AG20443 (cell line): ENCODE measurements at places on chromosomes 5 and 9.

- peak; percentile 87 for DNase-seq
Observed at GRCh38 chr9:16344343-16344742, 526.1 kb downstream of the BNC2 start.

DNA sequence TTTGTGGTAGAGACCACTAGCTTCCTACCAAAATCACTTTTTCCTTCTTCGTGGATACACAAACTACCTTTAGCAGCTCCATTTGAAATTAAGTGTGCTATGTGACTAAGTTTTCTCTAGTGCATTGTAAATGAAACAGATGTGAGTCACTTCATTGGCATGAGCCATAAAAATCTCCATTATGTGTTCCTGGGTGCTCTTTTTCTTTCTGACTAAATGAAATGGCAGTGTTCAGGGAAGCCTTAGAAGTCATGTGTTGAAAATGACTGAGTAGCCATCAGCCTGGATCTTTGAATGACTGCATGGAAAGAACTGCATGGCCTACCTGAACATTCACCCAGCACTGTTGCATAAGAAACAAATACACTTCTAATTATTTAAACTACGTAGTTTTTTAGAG lies 107.9 kb downstream of the NDUFAF2 start:
- peak; percentile 14 for DNase-seq

DNA sequence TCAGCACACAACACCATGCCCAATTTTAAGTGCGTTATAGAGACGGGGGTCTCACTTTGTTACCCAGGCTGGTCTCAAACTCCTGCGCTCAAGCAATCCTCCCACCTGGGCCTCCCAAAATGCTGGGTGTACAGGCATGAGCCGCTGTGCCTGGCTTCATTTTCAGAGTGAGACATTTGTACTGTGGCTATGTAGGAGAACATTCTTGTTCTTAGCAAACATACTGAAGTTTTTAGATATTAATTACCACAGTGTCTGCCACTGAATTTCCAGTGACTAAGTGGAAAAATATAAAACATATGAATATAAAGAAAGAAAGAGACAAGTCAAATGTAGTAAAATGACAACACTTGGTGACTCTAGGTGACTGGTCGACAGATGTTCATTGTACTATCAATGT lies 20.9 kb downstream of the BTNL9 start:
- DNase-seq, result no peak

- DNase-seq, result no peak
Observed at GRCh38 chr5:176899946-176900779, 1.0 kb upstream of the HK3 start.

- DNase-seq, result peak; percentile 82
Observed at GRCh38 chr9:136093995-136094881, 851 bp downstream of the NACC2 start.

- no peak for DNase-seq
Observed at GRCh38 chr9:133489253-133490190, 10.6 kb upstream of the SLC2A6 start.

DNA sequence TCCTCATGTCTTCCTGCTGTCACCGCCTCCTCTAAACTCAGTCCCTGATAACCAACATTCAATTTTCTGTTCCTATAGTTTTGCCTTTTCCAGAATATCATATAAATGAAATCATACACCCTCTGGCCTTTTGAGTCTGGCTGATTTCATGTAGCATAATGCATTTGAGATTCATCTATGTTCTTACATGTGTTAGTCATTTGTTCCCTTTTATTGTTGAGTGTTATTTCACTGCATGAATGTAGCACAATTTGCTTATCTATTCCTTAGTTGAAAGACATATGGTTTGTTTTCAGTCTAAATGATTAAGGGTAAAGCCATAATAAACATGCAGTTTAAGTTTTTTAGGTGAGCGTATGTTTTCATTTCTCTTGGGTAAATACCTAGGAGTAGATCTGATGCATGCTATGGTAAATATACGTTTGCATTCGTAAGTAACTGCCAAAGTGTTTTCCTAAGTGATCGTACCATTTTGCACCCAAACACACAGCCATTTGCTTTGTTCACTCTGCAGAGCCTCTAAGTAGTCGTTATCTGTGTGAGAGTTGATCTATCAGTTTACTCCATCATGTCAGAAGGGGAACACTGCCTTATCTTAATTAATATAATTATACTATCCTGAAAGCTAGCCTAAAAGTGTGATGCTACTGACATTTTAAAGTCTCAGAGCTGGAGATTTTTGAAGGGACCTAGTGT lies 460.8 kb downstream of the DMAC1 start:
- no peak for DNase-seq

- DNase-seq, result no peak
Observed at GRCh38 chr9:72721067-72721466, 199.7 kb downstream of the TMC1 start.

DNA sequence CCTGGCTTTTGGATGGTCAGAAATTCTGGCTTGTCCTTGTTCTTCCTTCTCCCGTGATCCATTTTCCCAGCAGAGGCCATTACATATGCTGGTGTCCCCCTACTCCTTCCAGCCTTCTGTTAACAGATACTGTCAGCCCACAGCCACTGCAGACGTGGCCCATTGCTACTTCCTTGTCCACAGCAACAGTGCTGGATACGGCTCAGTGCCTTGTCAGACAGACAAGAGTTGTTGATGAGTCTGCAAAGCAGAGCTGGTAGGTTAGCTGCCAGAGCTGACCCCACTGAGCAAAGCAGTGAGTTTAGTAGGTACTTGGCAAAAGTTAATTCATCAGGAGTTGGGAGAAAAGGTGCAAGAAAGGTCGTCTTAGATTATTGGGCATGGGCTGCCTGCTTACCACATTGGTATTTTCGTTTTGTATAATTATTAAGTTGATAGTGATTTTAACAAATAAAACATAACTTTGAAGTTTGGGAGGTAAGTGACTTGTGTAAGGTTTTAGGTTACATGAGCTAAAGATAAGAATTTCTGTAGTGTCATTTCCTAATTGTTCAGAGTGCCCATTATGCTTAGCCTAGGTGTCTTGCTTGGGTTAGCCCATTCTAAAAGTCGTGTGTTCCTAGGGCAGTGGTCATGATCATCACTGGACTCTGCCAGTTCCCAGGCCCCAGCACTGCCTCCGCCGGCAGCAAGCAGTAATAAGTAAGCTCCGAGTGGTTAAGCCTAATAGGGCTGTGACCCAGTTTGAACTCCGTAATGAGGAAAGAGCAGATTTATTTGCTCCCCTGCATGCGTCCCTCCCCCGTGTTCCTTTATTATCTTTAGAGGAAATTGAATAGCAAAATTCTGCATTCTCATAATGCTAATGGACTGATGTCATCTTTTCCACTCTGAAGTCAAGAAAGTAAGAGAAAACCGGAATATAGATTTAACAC lies 292.0 kb downstream of the FANCC start:
- peak; percentile 81 for DNase-seq

DNA sequence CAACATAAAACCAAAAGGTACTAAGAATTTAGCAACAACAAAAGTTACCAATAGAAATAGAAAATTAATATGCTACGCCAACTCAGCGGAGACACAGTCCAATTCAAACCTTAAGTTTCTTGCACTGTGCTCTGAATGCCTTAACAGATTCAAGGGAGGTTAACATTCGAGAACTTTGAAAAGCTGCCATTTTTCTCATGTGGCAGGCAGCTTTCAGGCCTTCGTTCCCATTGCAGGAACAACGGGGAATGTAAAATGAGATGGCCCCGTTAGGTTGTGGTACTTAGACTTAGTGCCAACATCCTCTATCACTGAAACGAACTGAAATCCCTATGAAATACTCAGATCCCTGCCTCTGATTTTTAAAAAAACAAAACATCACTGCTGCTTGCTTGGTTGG lies 22.4 kb downstream of the FNBP1 start:
- no peak for DNase-seq

DNA sequence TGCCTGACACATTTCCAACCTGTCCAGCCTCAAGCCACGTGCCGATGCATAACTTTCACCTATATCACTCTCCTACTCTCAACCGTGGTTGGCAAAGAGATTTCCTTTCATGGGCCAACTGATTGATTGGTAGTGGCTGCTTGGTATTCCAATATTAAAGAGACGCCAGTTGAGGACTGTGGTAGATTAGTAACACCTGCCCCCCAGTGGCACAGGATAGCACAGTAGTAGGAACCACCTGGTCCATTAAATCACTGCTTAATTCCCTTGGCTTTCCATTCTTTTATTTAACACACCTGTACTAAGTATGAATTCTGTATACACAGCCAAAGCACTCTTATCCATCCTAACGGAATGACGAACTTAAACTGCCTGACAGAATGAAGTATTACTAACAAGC lies 19.1 kb upstream of the FOXB2 start:
- DNase-seq, result no peak

DNA sequence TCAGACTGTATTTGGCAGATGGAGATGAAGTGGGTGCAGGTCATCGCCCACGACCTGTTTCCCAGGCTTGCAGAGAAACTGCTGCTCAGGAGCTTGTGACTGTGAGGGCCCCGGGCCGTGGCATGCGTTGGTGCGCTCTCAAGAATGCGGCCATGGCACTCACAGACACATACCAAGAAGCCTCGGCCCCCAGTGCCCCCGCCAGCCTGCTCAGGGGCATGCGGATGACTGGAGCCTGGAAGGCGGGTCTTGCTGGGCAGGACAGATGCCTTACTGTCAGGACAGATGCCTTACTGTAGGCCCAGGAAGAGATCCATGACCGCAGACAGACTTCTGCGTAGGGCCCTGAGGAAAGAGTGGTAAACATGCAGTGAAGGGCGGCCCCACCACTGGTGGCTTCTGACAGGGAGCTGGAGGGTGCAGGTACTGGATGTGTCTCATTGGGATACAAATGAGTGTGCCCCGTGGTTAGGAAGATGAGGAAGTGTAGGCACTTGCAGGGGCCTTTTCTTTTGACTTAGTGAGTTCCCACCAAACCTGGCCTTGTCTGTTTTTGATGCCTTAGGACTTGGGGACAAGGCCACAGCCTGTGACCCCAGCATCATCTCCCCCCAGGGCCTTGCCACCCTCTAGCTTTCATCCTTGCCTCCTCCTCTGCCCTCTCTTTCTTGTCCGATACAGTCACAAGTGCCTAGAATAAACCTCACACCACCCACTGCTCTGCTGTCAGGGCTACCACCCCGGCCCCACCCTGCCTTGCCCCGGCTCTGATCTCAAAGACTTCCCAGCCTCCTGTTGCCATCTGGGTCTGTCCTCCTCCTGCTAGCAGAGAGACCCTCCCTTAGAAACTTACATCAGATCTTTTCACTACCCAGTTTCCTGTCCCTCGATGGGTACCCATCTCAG lies 68.8 kb upstream of the ABL1 start:
- DNase-seq, result no peak

DNA sequence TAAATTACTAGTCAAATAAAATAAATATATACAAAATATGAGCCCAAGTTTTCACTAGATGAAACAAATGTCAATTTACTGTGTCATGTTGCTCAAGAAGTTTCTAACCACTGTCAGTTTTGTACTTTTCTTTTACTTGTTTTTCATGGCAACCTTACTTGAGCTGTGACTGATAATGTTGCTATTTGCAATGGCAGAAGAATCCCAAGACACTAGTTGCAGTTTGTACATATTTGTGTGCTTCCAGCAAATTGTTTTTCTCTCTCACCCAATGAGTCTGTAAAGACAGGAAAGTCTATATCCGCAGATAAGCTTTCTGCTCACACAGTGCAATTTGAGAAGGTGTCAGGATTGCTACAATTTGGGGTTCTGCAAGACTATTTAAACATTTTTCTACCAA lies 338.6 kb upstream of the PCSK5 start:
- peak; percentile 17 for DNase-seq

DNA sequence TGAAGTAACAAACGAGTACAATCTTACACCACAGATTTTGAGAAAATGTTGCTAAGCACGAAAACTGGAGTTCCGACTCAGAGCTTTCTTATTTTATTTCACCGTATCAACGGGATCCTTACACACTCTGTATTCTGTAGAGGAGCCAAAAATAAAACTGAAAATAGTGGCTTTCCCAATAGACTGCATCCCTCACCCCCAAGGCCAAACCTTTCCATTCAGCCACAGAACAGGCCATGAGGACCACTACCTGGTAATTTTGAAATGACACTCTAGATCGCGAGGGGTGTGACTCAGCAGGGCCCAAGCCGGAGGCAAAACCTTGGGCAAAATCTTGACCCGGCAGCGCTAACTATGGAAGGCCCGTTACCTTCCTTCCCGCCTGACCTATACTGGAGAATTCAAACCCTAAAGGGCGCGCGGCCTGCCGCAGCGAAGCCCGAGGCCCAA lies 432 bp downstream of the HSPA9 start:
- no peak for DNase-seq

DNA sequence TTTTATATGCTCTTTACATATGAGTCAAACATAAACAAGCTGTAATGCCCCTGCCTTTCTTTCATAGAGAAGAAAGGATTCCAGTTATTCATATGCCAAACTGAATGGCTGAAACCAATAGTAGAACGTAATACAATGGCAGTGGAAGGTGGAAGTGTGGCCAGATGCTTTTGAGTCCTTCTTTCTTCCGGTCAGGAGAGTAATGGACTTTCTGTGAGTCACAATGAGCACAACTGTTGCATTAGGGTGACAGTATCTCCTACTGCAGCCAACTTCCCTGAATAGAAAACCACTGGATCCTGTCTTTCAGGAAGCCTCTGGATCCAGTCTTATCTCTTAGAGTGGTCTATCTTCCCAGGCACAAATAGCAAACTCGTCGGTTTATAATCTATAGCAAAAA lies 855.2 kb downstream of the MAT2B start:
- DNase-seq, result no peak

DNA sequence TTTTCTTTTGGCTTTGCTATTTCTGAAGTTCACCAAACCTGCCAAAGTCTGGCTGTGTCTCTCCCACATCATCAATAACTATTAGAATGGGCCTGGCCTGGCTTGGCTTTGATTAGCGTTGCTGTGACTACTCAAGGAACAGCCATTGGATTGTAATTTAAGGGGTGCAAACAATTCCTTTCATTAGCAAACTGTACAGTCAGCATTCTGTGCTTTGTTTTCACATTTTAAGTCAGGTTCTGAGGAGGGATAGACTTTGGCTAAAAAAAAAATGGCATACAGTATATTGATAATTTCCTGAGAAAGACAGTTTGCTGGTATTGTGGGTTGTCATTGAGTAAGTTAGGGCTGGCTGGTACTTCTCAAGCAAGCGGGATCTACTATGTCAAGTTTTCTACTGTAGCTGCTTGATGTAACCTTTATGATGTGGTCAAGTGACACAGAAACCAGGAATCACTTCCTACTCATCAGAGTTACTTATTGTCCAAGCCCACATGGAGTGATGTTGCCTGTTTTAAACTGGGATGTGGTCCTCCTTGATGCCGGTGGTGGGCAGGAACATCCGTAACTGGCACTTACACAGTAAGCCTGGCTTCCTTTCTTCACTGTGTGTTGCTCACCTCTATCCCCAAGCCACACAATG lies 161.4 kb downstream of the CD180 start:
- no peak for DNase-seq

- DNase-seq, result no peak
Observed at GRCh38 chr9:98688710-98689495, 19.8 kb downstream of the GABBR2 start.

DNA sequence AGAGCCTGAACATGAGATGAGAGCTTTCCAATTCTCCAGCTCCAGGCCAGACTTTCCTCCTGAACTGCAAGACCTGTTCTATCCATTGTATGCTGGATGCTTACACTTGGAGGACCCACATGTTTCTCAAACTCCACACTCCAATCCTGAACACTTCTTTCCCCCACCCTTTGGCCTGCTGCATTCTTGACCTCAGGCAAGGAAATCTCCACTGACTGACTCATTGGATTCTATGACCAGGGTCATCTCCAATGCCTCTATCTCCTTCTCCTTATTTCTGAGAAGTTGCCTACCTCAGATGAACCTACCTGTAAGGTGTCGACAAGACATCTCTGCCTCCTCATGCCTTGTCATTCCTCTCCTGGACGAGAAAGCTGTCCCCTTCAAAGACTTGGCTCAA lies 153.6 kb downstream of the CRB2 start:
- no peak for DNase-seq

- DNase-seq, result no peak
Observed at GRCh38 chr9:130483371-130483971, 38.7 kb downstream of the ASS1 start.
